ENCODE measurements at places on chromosomes 5 and 9.

DNA sequence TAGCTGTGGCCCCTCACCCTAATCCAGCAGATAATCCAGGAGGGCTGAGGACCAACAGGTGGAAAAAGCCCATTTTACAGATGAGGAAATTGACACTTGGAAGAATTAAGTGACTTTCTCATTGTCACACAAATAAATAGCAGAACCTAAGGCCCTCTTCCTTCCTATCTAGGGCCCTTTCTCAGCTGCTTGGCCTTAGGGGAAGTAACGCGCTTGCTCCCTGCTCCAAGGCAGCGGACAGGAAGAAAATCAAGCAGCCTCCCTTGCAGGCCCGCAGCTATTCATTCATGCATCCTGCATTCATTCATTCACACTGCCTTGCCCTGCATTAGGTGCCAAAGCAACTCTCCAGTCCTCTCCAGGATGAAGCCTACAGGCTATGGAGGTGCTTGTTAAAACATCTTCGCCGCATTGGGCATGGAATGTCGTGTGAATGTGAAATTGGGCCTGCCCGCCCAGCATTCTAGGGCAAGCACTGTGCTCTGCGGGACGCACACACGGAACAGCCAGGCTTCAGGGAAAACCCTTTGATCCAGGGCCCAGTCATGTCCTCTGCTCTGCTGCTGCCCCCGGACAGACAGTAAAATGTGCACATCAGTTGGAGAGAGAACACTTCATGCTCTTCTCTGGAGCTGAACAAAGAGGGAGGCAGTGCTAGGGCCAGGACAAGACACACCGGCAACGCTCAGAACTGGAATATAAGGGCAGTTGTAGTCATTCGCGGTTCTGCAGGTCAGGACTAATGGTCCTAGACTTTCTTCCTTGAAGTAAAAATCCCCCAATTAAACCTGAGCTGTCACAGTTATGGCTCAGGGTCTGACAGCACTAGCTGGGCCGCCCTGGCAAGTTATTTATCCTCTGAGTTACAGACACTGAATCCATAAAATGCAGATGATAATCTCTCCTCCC is 166.0 kb downstream of the COL23A1 start:
- no peak for DNase-seq

GRCh38 chr5:11777096-11777495 is 127.2 kb downstream of the CTNND2 start:
- no peak for DNase-seq

- no peak for DNase-seq
These were observed 11.9 kb upstream of the FER start for GRCh38 chr5:108735790-108736189.

GRCh38 chr5:1731091-1731639 is 68.5 kb downstream of the MRPL36 start:
- DNase-seq: no peak

- DNase-seq: no peak
These were observed 196.8 kb downstream of the ANXA1 start for GRCh38 chr9:73348471-73348870.

- no peak for DNase-seq
These were observed 35.7 kb downstream of the INVS start for GRCh38 chr9:100134731-100135130.

DNA sequence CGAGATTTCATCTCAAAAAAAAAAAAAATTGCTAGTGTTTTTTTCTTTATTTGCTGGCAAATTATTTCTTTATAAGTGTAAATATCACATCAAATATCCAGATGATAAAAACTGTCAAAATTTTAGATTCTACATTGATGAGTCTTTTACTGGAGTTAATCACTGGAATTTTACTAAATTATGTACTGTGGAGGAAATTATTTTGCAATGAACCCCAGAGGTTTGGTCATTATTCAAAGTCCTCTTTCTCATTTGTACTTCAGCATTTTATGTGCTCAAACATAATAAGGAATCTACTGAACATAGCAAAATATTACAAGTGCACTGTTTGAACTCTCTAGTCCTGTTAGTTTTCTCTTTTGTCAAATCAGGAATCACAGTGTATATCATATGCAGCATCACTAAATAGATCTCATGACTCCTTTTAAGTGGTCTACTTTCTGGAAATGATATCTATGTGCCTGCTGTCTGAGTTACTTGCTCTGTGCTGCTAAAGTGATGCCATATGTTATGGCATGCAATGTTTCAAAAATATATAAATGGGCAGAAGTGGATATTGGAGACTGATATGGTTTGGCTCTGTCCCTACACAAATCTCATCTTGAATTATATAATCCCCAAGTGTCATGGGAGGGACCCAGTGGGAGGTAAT is 18.0 kb downstream of the OTULINL start:
- DNase-seq: no peak

- no peak for DNase-seq
These were observed 23.2 kb downstream of the TGFBR1 start for GRCh38 chr9:99128133-99128406.

GRCh38 chr9:110128664-110129329 is 79.2 kb downstream of the C9orf152 start:
- no peak for DNase-seq

DNA sequence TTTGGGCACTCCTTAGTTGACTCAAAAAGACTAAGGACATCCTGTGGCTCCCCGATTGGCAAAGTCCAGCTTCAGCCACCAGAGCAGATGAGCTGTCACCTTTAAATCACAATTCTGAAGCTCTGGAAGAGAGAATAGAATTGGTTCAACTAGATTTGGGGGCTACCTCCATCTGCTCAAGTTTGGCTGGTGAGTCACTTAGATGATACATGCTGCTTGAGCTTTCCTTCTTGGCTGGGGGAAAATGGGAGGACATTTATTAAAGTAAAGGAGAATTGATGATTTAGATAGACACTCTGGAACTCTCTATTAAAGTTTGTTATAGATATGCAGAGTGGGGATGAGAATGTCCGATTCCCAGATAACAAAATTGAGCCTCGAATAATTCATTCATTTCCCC is 30.0 kb upstream of the GRIA1 start:
- no peak for DNase-seq
